ENCODE measurements at places on chromosomes 7 and 10. TPM values are rescaled to one million over a fixed set of nuclear protein-coding genes. Genes with fewer than 3 reads are reported as not detected.

CYP3A7 gene
- not detected for total RNA-seq

FXYD4 gene
- not detected for total RNA-seq

CDH23 gene
- 0.26 TPM for total RNA-seq

NKX1-2 gene
- total RNA-seq: not detected

GLUD1 gene
- 369 TPM for total RNA-seq

OR2A42 gene
- total RNA-seq: 0.06 TPM

CRYGN gene
- 0.13 TPM for total RNA-seq

INHBA gene
- total RNA-seq: 58.7 TPM

PNLIPRP1 gene
- not detected for total RNA-seq

GPR85 gene
- total RNA-seq: 2.1 TPM

PNLIP gene
- total RNA-seq: not detected
